Kasumi-1 (cell line): ENCODE measurements at places on chromosomes 12 and 14.

GRCh38 chr12:20220339-20220738 lies 148.0 kb upstream of the PDE3A start:
- peak; percentile 19 for DNase-seq

GRCh38 chr14:103094406-103095209 lies at the start of gene EXOC3L4:
TSS of gene EXOC3L4 (plus strand) at chr14:103094725. CDS start at chr14:103100220, 5,495 bp downstream.
- no peak for DNase-seq

- DNase-seq: no peak
These were observed 206.2 kb downstream of the NAV3 start for GRCh38 chr12:78036874-78037273.

GRCh38 chr12:1841586-1842182 lies 21.3 kb downstream of the LRTM2 start:
- no peak for DNase-seq

DNA sequence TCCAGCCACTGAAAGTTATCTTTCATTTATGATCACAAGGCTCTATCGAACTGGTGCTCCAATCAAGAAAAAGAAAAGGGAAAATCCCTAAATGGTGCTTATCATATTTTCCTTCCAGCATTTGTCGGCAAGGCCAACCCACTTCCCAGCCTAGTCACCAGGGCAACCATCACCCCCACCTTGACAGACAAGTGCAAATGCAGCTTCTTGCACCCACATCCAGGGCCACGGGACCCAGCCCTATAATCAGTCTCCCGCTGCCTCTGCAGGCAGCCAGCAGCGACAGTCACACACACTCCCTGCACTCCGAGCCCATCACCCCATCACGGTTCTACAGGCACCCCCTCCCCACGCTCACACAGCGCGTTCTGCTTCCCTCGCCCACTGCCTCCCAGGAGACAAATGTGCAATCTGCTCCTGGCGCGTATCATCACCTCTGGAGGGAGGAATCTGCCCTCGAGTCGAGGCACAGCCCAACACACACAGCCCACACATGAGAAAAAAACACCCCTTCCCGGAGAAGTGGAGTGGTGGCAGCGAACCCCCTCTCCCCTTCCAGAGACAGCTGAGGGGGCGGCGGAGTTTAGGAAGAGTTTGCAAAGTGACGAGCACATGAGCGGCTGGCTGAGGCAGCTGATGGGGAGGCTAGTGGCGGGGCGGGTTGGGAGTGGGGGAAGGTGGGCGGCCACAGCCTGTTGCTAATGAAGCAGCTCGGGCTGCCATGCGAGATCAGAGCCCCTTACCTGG lies 9.3 kb upstream of the PPP4R4 start:
- DNase-seq: no peak

GRCh38 chr12:50506753-50507473 lies 2.1 kb downstream of the DIP2B start:
- no peak for DNase-seq

GRCh38 chr12:2057041-2057794 lies 4.4 kb downstream of the CACNA1C start:
- peak; percentile 39 for DNase-seq

DNA sequence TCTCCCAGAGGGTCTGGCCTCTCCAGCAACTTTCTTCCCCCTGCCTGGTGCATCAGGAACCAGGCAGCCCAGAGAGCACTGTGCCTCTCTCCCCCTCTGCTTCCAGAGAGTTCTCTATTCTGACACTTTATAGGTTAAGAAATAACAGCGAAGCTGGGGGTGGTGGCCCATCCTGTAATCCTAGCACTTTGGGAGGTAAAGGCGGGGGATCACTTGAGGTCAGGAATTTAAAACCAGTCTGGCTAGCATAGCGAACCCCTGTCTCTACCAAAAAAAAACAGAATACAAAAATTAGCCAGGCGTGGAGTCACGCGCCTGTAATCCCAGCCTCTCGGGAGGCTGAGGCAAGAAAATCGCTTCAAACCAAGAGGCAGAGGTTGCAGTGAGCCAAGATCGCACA lies 58.3 kb downstream of the ESRRB start:
- no peak for DNase-seq
